ENCODE measurements at places on chromosomes 6 and 20. TPM values are rescaled to one million over a fixed set of nuclear protein-coding genes. Genes with fewer than 3 reads are reported as not detected.

GRCh38 chr6:18432180-18432579, 45.0 kb downstream of the RNF144B start:
- DNase-seq: no peak

DNA sequence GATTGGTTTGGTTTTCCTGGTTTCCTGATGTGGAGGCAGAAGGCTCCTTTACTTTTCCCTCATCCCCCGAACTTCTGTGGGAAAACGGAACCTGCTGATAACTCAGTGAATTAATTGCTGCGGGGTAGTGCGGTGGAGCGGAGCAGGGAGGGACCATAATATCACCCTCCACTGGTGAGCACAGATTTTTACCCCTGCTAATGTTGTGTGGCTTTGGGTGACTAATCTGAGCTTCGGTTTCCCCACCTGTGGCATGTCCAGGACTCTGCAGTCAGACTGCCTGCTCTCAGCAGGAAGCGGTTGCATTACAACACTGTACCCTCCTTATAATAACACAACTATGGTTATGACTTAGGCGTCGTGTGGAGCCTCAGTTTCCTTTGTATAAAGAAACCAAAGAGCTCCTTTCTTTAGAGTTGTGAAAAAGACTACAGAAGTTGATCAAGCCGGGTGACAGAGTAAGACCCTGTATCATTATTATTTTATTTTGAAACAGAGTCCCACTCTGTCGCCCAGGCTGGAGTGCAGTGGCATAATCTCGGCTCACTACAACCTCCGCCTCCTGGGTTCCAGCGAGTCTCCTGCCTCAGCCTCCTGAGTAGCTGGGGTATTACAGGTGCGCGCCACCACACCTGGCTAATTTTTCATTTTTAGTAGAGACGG, 2.2 kb upstream of the ID1 start:
- DNase-seq: no peak

NDUFAF4 gene
- total RNA-seq: 41.4 TPM

DNA sequence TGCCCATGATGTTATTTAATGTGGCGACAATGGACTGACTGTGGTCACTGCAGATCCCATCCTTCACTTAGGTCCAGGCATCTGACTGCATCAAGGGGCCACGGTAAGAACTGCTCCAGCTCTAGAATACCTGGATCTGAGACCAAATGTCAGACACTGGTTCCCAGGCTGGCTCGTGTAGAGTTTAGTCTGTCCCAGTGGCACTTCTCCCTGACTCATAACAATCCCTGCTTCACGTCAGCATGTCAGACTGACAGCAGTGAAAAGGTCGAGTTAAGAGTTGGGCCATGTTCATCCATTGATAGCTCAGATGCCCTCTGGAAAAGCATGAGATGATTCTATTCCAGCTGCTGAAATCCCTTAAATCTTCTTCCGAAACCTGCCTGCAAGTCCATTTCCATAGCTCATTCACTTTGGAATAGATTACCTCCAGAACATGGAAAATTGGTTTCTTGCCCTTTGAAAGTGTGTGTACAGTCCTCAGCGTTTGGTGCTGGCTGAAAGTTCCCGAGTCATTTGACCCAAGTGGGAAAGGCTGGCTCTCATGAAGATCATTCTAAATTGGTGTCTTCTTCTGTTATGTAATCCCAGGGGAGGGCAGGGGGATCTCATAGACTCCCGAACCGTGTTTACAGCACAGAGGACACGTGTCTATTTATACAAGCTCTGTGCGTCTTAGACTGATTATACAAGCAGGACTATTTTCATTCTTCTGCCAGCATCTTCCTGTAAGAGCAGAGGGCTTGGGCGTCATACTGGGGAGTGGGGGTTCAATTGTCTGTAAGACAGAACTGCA, 160.8 kb downstream of the ZDHHC14 start:
- DNase-seq: no peak

FRK gene
- total RNA-seq: 2.6 TPM

GRCh38 chr6:169933251-169933821, 181.9 kb downstream of the ERMARD start:
- no peak for DNase-seq

DNA sequence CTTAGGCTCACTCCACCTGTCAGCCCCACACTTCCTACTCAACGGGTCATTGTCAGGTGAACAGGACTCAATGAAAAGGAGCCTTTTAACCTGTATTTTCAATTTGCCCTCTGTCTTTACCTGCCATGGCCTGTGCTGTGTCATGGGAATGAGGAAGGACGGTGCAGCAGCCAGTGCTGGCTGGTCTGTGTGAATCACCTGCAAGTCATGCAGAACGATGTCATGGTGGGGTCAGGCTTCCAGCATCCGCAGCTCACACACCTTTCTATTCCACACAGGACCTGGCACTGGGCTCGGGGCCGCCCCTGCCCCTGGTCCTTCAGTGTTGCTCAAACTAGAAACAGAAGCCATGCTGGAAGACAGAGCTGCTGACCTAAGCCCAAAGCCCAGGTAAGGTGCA, 188.7 kb upstream of the GMDS start:
- peak; percentile 31 for DNase-seq

- DNase-seq: no peak
Measured at GRCh38 chr20:25570148-25570530, 15.2 kb downstream of the NINL start.

PARD6B gene
- total RNA-seq: 8.4 TPM

ANKRD66 gene
- 9.4 TPM for total RNA-seq

GRCh38 chr20:58586565-58587093, 64.5 kb upstream of the STX16 start:
- DNase-seq: no peak

- no peak for DNase-seq
Measured at GRCh38 chr6:223763-224162, 68.5 kb upstream of the DUSP22 start.

DNA sequence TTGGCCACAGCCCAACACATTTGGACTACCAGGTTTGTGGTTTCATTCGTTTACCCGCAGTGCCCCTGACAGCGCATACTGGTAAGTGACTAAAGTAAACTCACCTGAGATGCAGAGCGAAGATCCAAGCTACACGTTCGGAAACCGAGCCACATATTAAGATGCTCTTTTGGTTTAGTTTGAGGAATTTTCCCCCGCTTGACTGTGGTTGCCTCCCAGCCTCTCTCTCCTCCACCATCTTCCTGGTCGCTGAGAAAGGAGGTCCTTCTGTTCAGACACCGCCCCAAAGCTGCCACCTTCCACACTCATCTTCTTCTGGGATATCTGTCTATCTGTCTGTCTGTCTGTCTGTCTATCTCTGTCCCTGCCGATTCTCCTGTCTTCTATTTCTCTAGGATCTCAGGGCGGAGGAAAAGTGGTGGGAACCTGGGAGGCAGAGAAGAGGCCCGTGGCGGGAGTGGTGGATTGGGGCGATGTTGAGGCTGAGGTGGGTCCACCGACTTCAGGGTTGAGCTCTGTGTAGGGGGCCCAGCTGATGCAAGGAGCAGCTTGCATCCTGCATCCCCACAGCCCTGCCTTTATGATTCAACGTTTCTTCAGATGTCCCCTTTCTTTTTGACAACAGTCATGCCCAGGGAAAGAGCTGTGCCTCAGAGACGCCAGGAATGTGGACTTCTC, 196.9 kb upstream of the ZNF184 start:
- no peak for DNase-seq

DNA sequence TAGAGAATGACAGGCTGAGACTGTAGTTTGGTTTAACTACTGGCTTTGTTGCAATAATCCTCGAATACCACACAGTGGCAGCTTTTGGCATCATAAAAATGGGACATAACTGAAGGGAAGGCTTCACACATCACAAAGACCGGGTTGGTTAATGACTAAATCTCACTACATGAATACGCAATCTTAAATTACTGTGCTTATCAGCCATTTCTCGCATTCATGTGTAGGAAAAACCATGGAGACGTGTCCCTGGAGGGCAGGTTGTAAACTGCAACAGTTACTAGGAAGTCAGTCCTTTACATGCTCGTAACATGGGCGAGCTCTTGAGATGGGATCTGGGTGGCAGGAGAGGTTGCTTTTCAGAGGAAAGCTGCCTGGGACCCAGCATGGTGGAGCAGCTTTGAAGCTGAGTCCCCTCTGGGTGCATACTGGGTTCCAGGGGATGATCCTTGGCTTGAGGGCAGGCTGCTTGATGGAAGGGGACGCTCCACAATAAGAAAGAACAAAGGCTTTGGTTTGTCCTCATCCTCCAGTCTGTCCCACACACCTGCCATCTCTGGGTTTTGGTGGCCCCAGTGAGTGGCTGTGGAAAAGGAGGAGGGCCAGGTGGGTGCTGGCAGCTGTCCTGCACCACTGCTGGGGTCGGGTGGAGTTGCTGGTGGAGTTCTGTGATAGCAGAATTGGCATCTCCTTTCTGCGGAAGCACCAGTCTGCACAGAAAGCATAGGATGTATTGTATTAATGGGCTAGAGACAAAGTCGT, 2.1 kb downstream of the RPS21 start:
- DNase-seq: no peak

DNA sequence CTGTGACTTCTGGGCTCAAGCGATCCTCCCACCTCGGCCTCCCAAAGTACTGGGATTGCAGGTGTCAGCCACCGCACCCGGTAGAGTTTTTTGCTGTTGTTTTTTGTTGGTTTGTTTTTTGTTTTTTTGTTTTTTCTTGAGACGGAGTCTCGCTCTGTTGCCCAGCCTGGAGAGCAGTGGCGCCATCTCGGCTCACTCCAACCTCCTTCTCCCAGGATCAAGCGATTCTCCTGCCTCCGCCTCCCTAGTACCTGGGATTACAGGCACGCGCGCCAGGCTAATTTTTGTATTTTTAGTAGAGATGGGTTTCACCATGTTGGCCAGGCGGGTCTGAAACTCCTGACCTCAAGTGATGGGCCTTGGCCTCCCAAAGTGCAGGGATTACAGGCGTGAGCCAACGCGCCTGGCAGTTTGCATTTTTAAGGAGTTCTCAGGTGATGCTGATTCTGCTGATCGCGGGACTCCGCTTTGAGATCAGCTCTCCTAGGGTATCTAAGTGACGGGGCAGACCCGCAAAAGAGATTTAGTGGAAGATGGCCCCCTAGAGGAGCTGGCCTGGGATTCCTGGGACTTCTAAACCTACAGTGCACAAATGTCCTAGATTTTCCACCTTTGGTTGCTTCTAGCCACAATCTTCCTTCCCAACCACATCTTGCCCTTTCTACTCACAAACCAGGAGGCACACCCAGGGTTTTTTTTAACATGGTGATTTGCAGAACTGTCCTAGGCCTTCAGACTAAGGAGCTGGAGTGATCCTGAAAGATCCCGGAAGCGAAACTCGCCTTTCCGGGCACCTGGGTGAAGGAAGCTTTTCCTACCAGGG, 45.2 kb downstream of the DPPA5 start:
- DNase-seq: peak; percentile 36

XKR7 gene
- total RNA-seq: 0.48 TPM

DSTN gene
- total RNA-seq: 878 TPM

GRCh38 chr6:97639702-97640101, 356.7 kb upstream of the MMS22L start:
- no peak for DNase-seq

- DNase-seq: no peak
Measured at GRCh38 chr6:111157412-111157811, 70.1 kb downstream of the SLC16A10 start.

DNA sequence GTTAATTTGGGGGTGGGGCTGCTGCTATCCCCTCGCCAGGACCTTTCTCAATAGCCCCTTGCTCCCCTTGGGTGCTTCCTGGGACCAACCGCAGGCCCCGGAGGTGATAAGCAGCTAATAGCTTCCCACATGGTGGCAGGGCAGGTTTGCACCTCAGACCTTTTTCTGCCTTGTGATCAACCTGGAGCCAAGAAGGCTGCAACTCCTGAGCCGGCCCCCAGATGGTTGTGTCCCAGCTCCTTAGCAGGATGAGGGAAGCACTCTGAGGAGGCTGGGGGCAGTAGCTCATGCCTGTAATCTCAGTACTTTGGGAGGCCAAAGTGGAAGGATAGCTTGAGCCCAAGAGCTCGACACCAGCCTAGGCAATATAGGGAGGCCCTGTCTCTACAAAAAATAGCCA, 85.5 kb downstream of the BMP7 start:
- DNase-seq: no peak

GRCh38 chr6:108760126-108761050, 87.8 kb upstream of the ARMC2 start:
- DNase-seq: peak; percentile 59

DNA sequence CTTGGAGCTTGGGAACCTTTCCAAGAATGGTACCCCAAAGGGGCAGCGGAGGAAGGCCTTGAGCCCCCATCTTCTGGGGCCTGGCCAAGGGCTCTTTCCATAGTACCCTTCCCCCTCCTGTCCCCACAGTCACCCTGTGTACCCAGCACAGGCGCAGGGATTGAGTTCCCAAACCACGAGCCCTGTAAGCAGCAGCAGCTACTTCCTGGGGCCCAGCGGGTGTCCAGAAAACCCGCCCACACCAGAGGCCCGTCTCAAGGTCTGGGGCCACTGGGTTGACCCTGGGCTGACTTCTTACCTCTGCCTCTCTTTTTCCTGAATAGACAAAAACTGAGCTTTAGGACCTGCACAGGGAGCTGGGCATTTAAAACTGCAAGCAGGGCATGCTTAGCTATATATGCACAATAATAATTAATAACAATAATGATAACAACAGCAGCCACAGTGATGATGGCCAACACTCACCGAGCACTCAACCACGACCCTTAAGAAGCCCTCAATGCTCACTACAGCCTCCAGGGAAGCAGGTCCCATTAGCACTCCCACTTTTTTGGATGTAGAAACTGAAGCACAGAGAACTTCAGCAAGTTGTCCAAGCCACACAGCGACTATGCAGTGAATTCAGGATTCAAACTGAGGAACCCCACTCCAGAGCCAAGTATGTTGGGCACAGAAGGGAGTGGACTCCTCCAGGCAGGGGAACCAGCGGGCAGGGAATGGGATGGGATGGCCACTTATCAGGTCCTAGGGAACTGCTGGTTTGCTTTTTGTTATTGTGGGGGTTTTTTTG, 14.5 kb downstream of the NOL4L start:
- peak; percentile 41 for DNase-seq

DNA sequence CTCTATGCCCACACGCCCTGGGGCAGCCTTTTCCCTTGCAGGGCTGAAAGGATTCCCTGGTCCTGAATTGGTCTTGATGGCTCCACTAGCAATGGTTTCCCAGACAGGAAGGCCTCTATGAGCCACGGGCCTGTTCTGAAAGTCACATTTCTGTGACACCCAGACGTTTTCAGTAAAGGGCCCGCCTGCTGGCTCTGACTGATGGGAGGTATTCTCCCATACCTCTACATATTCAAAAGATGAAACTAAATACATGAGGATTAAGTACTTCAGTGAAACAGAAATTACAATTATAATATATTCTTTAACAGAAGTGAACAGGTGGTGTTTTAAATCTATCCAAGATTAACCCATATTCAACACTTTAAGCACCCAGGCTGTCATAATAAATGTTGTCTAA, 629.8 kb downstream of the CDH26 start:
- DNase-seq: no peak

KCNK5 gene
- total RNA-seq: not detected

- DNase-seq: peak; percentile 97
Measured at GRCh38 chr6:3990692-3991491, 88.0 kb downstream of the FAM217A start.

ETV7 gene
- 0.96 TPM for total RNA-seq

Data from umbilical cord (tissue), 2 donors.